ENCODE measurements at places on chromosomes 3 and 15. TPM values are rescaled to one million over a fixed set of nuclear protein-coding genes. Genes with fewer than 3 reads are reported as not detected.

RAB6B gene
- total RNA-seq = 1.8 TPM

- no peaks in the 10 kb centered on the region for H3K36me3 ChIP-seq
- H3K4me3 ChIP-seq = no peak overlapping the region
- no peak overlapping the region for H3K27ac ChIP-seq
- no peaks in the 10 kb centered on the region for H3K4me1 ChIP-seq
- DNase-seq = no peak
Observed at GRCh38 chr15:29122506-29122905, 147.1 kb downstream of the NSMCE3 start.

GPR149 gene
- not detected for total RNA-seq

SOX14 gene
- not detected for total RNA-seq

GRCh38 chr15:30953731-30954378 is 37.6 kb downstream of the MTMR10 start:
- no peak for DNase-seq
- H3K36me3 ChIP-seq = peaks cover 56% of the 10 kb centered on the region
- no peaks in the 10 kb centered on the region for H3K27me3 ChIP-seq
- H3K4me3 ChIP-seq = no peak overlapping the region
- no peaks in the 10 kb centered on the region for H3K4me1 ChIP-seq
- H3K27ac ChIP-seq = no peak overlapping the region
